GM23248 (cell line): ENCODE measurements at places on chromosomes 16 and 17.
A peak's percentile ranks its signal among the peaks of the same experiment; 100 is the strongest.

GRCh38 chr16:23927796-23928195, 92.0 kb downstream of the PRKCB start:
- no peak for DNase-seq

DNA sequence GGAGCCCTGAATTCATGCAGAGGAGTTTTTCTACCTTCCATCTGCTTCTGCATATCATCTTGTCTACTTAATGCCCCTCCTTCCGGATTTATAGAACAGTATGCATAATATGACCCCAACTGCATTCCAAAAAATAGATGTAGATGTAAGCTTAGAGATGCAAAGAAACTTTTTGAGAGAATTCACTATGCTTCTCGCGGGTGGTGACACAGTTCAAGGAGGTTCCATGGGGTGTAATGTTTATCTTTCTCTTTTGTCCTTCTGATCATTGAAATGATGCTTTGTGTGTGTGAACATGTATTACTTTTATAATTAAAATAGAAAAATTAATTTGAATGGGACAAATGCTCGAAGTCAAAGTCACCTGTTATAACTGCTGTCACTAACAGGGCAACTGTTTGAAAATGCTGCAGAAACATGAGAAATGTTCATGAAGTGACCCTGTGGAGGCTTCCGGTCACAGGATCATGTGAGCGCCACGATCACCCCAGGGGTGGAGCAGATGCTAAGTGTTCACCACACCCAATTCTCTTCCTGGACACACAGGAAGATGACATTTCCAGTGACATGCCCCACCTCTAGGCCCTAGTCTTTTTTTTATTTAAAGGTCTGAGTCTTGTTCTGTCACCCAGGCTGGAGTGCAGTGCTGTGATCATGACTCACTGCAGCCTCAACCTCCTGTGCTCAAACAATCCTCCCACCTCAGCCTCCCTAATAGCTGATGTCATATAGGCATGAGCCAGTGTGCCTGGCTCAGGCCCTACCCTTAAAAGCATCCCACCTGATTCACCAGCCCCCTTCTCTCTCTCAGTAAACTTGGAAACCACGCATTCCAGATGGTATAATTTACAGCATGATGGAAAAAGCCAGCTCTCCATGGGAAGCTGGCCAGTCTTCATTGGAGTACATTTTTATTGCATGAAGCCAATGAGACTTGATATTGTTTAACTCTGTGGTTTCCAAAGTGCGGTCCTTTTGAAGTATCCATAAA, 21.0 kb upstream of the AGRP start:
- DNase-seq, result peak; percentile 26

DNA sequence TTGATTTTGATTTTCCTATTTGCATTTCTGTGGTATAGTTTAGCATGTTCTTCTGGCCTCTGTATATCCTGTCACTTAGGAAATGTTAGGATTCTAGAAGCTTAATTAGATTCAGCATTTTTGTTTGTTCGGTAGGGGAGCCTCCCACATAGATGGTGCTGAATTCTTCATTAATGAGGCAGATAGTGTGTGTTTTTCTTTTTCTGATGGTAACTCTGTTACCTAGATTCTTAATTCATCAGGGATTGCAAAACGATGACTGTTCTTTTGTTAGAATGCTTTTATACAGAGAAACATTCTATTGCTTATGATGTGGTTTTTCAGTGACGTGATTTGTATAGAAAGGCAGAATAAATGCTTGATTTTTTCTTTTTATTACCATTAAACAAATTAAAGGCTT, 19.0 kb downstream of the BANP start:
- DNase-seq, result peak; percentile 60

DNA sequence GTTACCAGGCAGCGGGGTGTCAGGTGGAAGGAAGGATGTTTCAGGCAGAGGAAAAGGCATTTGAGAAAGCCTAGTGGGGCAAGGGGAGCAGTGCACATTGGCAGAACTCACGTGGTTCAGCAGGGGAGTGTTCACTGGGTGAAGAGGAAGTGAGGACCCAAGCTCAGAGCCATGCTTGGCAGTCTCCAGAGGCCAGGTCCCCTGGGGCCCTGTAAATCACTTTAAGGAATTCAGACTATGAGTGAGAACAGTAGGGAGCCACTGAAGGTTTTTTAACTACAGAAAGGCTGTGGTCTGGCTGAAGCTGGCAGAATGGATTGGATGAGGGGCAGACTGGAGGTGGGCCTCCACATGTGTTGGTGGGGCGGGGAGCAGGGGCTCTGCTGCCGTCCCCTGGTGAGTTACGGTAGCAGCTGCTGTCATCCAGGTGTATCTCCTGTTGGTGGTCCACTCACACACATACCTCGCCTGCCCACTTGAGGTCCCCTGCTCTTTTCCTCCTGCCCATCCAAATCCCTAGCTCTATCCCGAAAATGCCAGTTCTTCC, 5.1 kb downstream of the CLEC16A start:
- peak; percentile 26 for DNase-seq

DNA sequence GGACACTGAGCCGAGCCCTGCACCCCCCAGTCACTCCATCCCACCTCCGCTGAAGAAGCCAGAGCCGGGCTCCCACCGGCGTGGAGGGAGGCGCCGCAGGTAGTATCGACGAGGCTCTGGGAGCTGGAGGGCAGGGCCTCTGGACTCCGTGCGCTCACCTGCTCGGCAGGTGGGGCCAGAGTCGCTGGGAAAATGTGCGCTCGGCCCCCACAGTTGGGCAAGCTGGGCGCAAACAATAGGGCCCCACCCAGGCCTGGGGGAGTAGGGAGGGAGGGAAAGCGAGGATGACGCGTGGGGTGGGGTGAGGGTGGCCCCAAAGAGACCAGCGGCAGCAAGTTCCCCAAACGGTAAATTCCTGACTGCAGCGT, 668 bp downstream of the JUP start:
- peak; percentile 34 for DNase-seq

DNA sequence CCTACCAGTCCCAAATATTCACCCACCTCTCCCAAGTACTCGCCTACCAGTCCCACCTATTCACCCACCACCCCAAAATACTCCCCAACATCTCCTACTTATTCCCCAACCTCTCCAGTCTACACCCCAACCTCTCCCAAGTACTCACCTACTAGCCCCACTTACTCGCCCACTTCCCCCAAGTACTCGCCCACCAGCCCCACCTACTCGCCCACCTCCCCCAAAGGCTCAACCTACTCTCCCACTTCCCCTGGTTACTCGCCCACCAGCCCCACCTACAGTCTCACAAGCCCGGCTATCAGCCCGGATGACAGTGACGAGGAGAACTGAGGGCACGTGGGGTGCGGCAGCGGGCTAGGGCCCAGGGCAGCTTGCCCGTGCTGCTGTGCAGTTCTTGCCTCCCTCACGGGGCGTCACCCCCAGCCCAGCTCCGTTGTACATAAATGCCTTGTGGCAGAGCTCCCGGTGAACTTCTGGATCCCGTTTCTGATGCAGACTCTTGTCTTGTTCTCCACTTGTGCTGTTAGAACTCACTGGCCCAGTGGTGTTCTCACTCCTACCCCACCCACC, 29.8 kb downstream of the POLR2A start:
- peak; percentile 20 for DNase-seq

GRCh38 chr16:2298621-2299020, 30.7 kb upstream of the RNPS1 start:
- DNase-seq, result no peak

GRCh38 chr16:11619327-11619851, 32.7 kb upstream of the LITAF start:
- DNase-seq, result no peak

- no peak for DNase-seq
These were observed 287.6 kb downstream of the MAP2K6 start for GRCh38 chr17:69702078-69702477.

DNA sequence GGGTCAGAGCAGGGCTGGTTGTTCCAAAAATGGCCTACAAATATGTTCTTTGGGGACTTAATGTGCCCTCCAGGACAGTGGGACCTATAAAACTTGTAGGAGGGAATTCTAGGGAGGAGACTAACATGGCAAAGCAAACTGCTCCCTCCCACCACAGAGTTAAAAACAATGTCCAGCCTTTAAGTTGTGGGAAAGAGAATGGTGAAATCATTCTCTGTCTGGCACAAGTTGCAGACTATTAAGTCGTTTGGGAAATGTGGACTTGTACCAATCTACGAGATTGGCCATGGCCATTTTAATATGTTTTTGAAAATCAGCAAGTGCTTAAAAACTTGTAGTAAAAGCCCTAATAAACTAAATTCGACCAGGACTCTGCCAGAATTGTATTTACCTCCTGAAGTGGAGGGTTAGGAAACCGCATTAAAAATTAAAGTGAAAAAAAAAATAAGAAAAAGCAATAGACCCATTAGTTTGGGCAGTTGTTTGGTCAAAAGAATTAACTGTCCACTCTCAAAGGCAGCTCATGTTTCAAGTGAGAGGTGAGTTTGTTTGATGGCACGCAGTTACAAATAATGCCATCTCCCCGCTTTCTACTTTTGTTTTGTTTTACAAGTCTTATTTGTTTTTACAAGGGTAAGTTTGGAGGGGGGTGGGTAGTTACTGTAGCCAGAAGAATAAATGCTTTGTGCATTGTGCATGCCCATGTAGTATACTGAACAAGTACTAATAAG, 32.4 kb downstream of the ANKFN1 start:
- peak; percentile 67 for DNase-seq

- DNase-seq, result peak; percentile 94
These were observed 206.7 kb downstream of the RPTOR start for GRCh38 chr17:80751070-80751945.

DNA sequence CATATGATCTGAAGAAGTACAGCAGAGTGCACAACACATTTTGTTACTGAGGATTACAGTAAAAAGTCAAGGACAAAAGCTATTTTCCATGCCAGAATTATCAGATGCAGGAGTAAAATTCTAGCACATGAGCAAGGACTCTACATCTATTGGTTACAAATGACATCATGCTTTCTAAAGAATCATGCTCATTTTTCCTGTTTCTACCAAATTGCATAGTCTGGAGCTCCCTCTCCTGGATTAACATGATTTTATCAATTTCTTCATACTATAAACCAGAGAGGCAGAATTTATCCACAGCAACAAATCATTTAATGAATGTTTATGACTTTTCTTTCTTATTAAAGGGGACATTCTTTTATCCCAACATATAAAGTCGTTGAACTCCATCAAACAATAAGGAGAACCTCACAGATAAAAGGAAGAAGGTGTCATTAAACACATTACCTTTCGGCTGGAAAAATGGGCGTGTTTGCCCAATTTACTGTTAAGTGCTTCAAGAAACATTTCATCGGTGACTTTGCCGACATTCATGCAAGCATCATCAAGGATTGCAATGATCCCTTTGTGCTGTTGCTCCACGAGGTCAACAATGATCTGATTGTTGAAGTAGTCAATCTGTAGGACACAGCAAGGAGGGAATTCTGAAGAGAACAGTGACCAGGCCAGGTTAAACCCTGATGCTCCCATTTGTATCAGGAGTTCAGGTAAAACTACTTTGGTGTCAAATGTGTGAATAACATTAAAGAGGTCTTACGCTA, 121.7 kb downstream of the MYO1D start:
- peak; percentile 82 for DNase-seq

- DNase-seq, result no peak
These were observed 69.5 kb upstream of the NOL11 start for GRCh38 chr17:67648032-67648905.

- DNase-seq, result peak; percentile 63
These were observed 957 bp downstream of the OXLD1 start for GRCh38 chr17:81665205-81666091.
